ENCODE measurements at places on chromosomes 1 and 21.
A peak's percentile ranks its signal among the peaks of the same experiment; 100 is the strongest.

DNA sequence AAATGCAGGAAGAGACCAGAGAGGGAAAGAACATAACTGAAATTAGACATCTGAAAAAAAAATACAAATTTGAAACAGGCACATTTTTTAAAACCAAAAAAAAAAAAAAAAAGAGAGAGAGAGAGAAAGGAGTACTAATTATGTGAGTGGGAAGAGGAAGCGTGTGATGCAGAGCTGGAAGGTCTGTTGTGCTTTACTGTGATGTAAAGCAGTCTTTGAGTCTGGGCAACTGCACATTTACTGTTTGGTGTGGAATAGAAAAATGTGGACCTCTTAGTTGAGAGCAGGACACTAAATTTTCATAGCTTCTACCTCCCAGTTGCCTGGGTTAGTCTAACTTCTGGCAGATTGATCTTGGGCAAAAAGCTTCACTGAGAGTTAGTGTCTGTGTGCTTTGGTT, 16.5 kb downstream of the LHX9 start:
- no peak for DNase-seq

DNA sequence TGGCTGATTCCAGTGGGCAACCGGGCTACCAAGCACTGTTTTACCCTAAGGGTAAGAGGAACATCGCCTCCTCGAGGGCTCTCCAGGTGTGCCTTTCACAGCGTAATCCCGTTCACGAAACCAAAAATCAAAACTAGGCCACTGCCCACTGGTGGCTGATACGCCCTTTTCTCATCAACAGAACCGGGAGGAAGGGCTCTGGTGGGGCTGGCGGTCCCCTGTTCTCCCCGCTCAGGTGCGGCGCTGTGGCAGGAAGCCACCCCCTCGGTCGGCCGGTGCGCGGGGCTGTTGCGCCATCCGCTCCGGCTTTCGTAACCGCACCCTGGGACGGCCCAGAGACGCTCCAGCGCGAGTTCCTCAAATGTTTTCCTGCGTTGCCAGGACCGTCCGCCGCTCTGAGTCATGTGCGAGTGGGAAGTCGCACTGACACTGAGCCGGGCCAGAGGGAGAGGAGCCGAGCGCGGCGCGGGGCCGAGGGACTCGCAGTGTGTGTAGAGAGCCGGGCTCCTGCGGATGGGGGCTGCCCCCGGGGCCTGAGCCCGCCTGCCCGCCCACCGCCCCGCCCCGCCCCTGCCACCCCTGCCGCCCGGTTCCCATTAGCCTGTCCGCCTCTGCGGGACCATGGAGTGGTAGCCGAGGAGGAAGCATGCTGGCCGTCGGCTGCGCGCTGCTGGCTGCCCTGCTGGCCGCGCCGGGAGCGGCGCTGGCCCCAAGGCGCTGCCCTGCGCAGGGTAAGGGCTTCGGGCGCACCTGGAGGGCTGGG, at the start of gene IL6R:
Gene IL6R (plus strand): TSS at position 360 of the 763 bp plus-strand sequence. CDS start 287 bp downstream, at position 647.
- DNase-seq: peak; percentile 36

- DNase-seq: no peak
Measured at GRCh38 chr21:33125680-33126375, 55.9 kb downstream of the OLIG1 start.

- DNase-seq: no peak
Measured at GRCh38 chr1:23217421-23218115, at the start of gene HTR1D. TSS of gene HTR1D (minus strand) at chr1:23217502. CDS start at chr1:23194219, 23,283 bp downstream.

- no peak for DNase-seq
Measured at GRCh38 chr1:66769512-66770229, 17.4 kb downstream of the DYNLT5 start.

DNA sequence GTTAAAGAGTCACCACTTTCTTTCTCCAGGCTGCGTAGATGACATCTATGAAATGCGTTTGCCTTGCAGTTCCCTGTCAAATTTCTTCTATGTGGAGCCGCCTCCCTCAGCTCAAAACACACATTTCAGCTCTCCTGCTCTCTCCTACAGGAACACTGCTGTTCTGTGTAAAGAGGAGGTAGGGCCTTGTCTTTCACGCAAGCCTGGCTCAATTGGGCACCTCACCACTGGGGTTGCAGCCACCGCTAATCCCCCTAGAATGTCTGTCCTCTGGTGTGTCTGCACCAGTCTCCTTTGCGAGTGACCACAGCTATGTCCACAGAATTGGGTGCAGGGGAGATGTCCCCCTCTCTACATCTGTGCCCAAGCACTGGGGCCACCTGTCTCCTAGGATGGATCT, 31.8 kb upstream of the CFHR4 start:
- no peak for DNase-seq

- DNase-seq: no peak
Measured at GRCh38 chr21:31489726-31490125, 145.7 kb upstream of the TIAM1 start.

- DNase-seq: no peak
Measured at GRCh38 chr1:228215663-228216116, 7.8 kb downstream of the OBSCN start.

GRCh38 chr1:45789601-45790000, 13.8 kb upstream of the MAST2 start:
- DNase-seq: no peak

Measured in activated CD8-positive, alpha-beta memory T cell treated with anti-CD3 and anti-CD28 coated beads for 4 hours (primary cell).